ENCODE measurements at places on chromosomes 3 and 15.

- DNase-seq: no peak
Observed at GRCh38 chr3:47578119-47578632, 489 bp downstream of the CSPG5 start.

GRCh38 chr3:97692389-97692788 is 72.2 kb upstream of the ARL6 start:
- DNase-seq: no peak

DNA sequence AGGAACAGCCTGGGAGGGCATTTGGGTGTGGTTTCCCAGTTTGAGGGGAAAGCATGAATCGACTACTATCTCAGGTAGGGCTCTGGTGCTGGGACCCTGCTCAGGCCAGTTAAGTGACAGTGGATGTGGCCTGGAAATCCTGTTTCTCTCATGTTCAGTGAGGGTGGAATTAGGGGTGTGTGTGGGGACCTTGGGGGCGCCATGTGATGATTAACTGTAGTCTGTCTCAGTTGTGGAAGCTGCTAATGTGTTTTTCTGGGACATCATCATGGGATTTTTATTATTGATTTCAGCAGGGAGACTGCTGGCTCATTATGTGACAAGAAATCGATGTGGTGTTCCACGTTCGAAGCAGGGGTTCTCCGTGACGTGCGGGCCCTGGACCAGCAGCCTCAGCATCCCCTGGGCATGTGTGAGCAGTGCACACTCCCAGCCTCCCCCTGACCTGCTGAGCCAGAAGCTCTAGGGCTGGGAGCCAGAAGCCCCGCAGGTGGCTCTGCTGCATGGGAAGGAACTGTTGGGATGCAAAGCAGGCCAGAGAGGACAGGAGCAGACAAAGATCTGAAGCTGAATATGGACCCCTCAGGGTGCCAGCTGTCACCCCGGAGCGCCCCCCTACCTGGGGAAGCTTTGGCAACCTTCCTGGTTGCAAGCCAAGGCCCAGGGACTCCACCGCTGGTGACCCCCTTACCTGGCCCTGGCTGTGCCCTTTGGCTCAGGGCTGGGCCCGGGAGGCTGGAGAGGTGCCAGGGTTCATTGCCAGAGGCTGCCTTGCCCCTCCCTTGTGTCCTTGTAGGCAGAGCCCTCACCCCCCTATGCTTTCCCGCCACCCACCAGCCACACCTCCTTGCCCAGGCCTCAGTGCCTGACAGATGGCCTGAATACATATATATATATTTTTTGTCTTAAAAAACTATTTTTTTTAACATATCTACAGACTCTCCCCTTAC is 149.8 kb downstream of the APBA2 start:
- no peak for DNase-seq

GRCh38 chr3:111980716-111981456 is 2.1 kb downstream of the ABHD10 start:
- no peak for DNase-seq

- DNase-seq: peak; percentile 49
Observed at GRCh38 chr3:128488991-128489673, 3.9 kb downstream of the GATA2 start.
